Jurkat, Clone E6-1 (cell line): ENCODE measurements at places on chromosomes 6 and 20.

GRCh38 chr6:41789390-41789724 lies 1.9 kb downstream of the TOMM6 start:
- no peak for DNase-seq

DNA sequence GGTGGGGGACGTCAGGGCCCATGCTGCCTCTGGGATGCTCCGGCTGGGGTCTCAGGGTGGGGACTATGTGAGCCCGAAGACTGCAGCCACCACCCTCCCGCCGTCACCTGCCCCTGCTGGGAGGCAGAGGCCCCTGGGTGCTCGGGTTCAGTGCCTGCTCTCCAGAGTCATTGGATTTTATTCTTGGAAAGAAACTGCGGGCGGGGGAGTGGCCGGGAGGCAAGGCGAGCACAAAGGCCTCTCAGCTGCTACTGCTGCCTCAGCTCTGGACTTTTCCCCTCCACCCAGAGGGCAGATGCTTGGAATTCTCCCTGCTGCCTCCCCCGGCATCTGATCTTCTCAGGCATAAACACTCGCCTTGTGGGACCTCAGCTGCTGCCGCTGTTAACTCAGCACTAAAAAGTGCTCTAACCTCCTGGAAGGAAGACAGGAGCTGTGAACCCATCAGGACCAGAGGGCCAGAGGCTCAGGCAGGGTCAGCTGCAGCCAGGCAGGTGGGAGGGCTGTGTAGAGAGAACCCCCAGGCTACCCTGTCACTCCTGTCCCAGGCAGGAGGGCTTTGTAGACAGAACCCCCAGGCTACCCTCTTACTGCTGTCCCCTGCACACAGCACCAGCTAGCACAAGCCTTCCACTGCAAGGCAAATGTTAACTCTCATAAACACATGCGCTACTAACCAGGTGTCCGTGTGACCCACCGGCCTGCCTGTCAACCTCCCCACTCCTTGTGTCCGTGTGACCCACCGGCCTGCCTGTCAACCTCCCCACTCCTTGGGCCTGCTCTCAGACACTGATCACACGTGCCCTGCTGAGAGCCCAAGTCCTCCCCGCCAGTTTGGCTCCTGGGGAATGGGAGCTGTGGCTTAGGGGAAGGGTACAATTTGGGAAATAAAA lies 9.4 kb upstream of the FRMD1 start:
- DNase-seq: no peak

DNA sequence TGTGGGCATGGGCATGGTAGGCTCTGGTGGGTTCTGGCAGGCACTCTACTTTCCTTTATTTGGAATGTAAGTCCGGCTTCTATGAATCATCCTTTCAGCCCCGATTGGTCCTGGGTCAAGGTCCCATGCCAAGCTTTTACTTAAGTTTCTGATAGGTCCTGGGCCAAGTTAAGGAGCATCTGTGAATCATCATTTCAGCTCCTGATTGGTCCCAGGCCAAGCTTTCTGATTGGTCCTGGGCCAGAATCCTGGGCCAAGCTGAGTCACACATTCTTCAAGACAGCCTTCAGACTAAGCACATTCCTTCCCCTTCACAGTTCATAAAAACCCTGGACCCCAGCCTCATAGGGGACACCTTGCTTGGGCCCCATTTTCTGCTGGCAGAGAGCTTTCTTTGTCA lies 231.0 kb upstream of the EYS start:
- no peak for DNase-seq

DNA sequence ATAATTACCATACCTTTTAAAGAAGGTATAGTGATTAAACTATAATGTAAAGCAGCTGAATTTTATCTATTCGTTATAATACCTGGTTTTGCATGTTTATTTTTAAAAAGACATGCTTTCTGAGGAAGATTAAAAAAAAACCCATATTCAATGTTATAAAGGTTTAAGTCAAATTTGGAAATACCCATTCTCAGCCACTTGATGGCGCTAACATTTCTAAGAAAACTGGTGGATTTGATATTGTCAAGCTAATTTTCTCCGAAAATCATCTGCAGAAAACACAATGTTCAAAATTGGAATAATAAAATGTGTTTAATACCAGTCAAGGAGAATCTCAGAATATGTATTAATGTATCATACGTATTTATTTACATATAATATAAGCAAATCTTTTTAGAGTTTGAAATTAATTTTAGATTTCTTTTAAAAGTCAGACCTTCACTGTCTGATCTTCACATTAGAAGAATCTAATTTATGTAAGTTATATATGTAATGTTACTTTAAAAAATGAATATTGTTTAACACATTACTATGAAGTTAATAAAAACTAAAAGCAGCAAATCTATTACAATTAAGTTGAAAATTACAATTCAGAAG lies 35.0 kb downstream of the SHPRH start:
- DNase-seq: peak; percentile 27

GRCh38 chr6:7532821-7533220 lies 8.7 kb upstream of the DSP start:
- DNase-seq: no peak

GRCh38 chr20:60171313-60171712 lies 213.1 kb downstream of the CDH26 start:
- DNase-seq: no peak

DNA sequence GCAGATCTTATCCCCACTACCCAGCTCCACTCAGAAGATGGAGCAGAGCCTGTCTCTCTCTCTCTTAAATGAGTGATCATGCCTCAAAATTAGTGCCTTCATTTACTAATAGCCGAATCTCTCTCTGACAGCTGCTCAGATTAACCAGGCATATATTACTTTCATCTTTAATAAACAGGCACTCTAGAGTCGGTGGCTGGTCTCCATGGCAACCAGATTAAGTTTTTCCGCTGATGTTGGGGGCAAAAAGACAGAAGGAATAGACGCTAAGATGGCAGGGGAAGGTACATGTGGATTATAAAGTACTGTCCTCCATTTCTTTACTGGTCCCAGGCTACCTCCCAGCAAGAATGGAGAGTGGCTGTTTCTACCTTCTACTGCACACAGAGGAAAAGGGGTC lies 121.6 kb downstream of the QRSL1 start:
- DNase-seq: no peak
